Activated CD8-positive, alpha-beta memory T cell treated with anti-CD3 and anti-CD28 coated beads for 4 hours (primary cell): ENCODE measurements at places on chromosomes 7 and 10.

- no peak for DNase-seq
Observed at GRCh38 chr10:62243647-62243997, 25.0 kb downstream of the RTKN2 start.

- DNase-seq, result no peak
Observed at GRCh38 chr7:47511699-47512370, 70.1 kb downstream of the TNS3 start.

DNA sequence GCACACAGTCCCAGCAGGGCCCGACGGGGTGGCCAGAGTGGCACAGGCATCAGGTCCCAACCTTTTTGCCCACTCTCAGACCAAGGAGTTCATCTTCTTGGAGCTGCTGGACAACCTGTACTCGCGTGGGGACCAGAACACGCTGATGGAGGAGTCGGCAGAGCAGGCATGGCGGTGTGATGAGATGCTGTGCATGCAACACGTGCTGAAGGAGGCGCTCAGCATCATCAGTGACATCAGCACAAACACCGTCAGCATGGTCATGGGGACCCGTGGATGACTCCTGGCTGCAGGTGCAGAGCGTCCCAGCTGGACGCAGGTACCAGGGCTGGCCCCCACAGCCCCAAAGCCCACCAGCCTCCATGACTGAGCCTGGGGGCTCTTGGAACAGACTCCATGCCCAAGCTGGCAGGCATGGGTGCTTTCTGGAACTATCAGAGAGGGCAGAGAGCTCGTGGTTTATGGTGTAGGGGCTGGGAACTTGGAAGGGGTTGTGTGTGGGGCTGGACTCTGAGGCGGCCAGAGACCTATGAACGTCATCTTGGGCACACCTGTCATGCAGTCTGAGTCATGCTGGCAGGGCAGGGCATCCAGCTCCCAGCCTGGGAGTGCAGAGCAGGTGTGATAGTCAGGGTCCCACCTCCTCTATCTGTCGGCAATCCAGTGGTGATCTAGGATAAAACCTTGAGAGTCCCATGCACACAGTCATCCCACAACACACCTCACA is 8.2 kb upstream of the MTPAP start:
- no peak for DNase-seq

- DNase-seq, result no peak
Observed at GRCh38 chr7:152462995-152463708, 27.3 kb upstream of the KMT2C start.

- no peak for DNase-seq
Observed at GRCh38 chr7:116663744-116664143, 8.3 kb upstream of the MET start.

GRCh38 chr10:21184984-21185383 is 287.9 kb upstream of the NEBL start:
- no peak for DNase-seq
